ENCODE measurements at places on chromosomes 16 and 17.

DNA sequence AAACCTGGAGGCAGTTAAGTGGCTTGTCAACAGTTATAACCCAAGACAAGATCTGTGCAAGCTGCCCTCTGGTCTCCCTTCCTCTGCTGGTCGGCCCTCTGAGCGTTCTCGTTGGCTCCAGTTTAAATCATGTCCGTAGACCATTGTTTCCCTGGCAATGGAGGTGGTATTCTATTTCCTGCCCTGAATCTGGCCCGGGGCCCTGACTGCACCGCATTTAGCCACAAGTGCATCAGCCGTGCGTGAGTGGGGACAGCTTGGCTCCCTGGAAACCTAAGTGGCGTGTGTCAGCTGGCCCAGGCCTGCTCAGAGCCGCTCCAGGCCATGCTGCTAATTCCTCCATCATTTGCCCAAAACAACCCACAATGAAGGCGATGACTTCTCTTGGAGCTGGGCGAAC, 15.0 kb upstream of the MYLK3 start:
- peak; percentile 84 for DNase-seq

- no peak for DNase-seq
These were observed 28.5 kb downstream of the SYCE1L start for GRCh38 chr16:77227745-77228144.

DNA sequence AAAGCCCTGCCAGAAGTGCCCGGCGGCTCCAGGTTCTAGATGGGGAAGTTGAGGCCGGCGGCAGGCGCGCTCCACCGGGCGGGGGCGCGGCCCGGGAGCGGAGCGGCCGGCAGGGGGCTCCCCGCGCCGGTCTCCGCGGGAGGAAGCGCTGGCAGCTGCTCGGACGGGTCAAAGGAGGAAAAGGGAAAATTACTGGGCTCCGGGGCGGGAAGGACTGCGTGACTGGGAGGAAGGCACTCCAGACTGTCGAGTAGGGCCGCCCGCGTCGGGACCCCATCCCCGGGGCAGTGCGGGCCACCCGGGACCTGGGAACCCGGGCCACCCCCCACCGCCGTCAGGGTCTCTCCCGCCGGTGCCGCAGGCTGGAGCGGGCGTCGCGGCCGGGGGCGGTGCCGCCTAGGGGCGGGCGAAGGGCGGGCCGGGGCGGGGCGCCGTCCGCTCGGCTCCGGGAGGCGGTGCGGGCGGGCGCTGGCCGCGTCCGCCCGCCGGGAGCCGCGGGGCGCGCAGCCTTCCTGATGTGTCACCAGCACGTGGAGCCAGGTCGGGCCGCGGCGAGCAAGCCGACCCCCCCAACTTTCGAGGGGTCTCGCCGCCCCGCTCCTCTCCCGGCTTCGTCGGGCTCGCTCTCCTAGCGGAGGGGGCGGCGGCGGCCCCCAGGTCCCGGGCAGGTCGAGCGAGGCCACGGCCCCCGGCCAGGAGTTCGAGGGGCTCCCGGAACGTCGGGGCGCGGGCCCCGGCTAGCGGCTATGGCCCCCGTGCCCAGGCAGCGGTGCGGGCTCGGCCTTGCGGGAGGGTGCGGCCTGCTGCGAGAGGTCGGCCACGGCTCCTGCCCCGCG, 167.5 kb downstream of the RAB11FIP4 start:
- DNase-seq, result peak; percentile 87

DNA sequence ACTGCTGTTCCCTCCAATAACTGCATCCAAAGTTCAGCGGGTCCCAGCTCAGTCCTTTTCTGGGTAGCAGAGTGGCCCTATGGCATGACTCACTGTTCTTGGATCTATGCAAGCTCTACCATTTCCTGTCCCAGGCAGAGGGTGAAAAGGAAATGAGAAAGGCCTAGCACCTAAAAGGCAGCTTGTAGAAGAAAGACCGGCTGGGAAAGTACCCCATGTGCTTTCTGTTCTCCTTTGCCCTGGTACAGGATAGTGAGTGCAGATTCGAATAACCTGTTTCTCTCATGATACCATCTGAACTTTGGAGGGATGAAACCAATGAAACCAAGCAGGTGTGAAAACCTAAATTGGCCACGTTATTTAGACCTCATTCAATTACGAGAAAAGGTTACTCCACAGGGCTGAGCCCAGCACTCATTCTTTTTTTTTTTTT, 12.7 kb upstream of the HASPIN start:
- DNase-seq, result no peak

DNA sequence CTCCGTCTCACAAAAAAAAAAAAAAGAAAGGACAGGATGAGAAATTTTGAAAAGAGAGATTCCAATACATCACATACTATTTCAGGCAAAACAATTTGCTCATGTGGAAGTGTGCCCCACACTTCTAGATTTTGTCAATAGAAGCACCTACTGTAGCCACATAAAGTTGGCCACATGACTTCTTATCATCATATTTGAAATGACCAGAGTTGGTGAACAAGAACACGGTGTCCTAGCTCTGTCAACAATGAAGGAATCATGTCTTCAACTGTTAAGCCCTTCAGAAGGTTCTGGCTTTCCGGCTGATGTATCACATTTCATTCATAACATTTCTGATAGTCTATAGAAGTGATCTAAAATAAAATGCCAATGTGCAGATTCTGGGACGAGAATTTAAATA, 534.5 kb downstream of the TMEM114 start:
- DNase-seq, result no peak

GRCh38 chr16:31347445-31347844, 7.5 kb upstream of the ITGAX start:
- no peak for DNase-seq

- peak; percentile 21 for DNase-seq
These were observed 116.5 kb downstream of the SOCS1 start for GRCh38 chr16:11139326-11140097.

DNA sequence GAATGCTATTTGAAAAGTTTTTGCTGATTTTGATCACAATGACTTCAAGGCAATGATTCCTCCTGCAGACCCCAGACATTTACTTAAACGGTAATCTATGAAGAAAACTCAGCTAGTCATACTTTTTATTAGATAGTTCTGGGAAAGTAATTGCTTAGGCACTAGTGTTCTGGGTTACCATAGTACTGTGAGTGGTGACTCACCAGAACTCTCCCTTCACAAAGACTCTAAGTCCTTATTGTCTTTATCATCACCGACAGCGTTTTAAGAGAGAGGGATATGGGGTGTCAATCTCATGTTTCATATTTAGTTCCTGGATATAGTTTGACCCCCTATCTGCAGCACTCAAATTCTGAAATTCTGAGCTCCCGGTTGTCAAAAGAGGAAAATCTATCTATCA, 43.0 kb upstream of the CDH8 start:
- peak; percentile 16 for DNase-seq

- DNase-seq, result no peak
These were observed 15.2 kb upstream of the IL34 start for GRCh38 chr16:70630960-70631745.

All from NCI-H69 (cell line).